Heart left ventricle (tissue), 16 donors: ENCODE measurements at places on chromosomes 6 and 20.

GRCh38 chr20:54257071-54257816 lies 49.4 kb downstream of the PFDN4 start:
- DNase-seq: no peak

DNA sequence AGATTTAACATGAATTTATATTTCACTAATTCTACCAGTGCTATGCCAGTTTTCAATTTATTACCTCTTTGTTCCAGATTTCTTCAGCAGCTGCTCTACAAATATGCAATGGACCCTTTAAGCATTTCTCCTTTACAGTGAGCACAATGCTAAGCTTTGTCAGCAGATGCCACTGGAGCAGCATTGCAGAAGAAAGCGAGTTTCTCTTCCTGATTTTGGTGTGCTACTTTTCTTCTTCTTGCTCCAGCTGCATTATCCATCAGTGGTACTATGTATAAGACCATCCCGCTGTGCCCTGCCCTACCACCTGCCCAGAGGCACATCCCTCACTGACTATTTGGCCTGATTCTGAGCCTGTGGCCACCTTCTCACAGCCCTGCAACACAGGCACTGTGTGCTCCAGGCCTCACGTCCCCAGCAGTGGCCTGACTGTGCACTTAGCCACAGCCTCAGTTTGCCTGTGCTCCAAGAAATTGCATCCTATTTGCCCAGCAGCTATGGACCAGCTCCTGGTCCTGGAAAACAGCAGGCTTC lies 84.1 kb downstream of the TNFAIP3 start:
- no peak for DNase-seq

DNA sequence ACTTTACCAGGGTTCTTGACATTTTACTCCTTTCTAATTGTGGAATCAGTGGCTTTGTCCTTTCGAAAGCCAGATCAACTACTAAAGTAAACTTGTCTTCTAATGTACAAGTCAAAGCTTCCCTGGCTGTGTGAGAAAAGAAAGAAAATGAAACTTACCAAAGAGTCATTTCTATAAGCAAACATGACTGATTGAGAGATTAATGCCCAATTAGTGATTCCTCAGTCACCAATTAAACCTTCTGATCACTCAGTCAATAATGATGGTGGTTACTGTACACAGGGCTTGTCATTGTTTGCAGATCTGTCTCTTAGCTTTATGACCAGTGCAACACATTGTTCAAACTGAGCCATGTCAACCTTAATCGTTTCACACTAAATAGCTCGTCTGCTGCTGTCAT lies 1168.4 kb upstream of the CITED2 start:
- DNase-seq: no peak

DNA sequence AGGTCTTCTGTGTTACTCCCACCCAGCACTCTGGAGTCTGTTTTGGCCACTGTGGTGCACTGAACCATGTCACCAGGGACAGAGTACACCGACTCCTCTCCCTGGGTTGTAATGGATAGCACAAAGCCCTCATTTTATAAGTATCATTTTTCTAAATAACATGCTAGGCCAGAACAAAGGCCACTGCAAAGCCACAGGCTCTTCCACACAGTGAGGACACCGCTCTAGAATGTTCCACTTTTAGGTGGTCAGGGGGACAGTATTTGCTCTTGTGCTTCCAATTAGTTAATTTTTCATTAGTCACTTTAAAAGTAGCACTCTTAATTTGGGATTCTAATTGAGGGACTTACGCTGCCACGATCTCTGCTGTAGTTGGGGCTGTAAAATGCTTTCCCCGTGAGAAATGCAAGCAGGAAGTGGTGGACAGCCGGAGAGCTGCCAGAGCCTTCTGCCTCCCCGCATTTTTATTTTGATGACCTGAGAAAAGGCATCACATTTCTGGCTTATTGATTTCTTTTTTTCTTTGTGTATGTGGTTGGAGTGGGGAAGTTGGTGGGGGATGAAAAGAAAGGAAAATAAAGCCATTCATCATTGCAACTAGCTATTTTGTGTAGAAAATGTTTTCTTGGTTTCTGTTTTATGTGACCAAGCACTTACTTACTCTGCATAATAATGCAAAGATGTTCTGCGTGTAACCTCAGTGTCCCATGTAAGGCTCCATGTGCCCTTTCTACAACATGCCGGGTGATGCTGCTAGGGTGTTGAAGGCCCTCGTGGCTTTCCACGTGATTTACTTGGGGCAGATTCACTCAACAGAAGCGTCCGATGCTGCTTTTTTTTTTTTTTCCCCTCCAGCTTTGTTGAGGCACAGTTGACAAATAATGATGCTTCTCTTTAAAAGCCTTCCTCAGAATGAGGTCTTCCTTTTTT lies 195.9 kb downstream of the SASH1 start:
- DNase-seq: no peak

- no peak for DNase-seq
Observed at GRCh38 chr20:310645-311044, 13.3 kb downstream of the ZCCHC3 start.

GRCh38 chr20:51727872-51728271 lies 40.3 kb downstream of the ATP9A start:
- no peak for DNase-seq

DNA sequence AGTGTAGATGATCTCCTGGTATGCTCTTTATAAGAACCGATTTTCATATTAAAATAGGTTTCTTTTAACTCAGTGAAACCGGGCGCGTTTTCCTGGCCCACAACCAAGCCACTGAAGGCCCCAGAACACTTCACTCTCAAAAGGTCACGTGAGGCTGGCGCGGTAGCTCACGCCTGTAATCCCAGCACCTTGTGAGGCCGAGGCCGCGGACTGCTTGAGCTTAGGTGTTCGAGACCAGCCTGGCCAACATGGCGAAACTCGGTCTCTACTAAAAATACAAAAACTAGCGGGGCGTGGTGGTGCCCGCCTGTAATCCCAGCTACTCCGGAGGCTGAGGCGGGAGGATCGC lies 402 bp upstream of the TAF8 start:
- DNase-seq: peak; percentile 37

DNA sequence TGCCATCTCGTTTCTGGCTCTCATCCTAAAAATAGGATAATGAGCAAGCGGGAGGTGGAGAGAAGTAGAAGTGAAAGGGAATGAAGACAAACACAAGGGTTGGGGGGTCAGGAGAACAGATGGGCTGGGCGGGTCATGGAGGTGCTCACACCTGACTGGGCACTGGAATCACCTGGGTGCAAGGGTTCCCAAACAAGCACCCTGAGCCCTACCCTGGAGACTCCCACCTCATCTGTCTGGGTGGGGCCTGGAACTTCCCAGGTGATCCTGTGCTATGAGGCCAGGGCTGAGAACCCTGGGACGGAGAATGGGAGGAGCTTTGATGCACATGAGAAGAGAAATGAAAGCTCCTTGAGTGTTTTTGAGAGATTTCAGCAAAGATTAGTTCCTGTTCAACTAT lies 223.6 kb downstream of the ANKRD60 start:
- DNase-seq: no peak

GRCh38 chr6:112603726-112604125 lies 256.6 kb downstream of the RFPL4B start:
- no peak for DNase-seq

DNA sequence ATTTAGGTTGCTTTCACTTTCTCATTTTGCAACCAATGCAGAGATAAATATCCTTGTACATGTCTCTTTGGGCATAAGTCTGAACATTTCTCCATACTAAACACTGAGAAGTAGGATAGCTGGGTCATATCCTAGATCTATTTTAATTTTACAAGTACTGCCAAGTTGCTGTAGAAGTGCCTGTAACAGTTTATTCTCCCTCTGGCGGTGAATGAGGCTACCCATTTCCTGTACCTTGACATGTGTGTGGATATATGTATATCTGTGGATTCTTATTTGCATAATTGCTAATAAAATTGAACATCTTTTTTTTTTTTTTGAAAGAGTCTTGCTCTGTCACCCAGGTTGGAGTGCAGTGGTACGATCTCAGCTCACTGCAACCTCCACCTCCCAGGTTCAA lies 48.0 kb upstream of the PNRC1 start:
- DNase-seq: no peak

DNA sequence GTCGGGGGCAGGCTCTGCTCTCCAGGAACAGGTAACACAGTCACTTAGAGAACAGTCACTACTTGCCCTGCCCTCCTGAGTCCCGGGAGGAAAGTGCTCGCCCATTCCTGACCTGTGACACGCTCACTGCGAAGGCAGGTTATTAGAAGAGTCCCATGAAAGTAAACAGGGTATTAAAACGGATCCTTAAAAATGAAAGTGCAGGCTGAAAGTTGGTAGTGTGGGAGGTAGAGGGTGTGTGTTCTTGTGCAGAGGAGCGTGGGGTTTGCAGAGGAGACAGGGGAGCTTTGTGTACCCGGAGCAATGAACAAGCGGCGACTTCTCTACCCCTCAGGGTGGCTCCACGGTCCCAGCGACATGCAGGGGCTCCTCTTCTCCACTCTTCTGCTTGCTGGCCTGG lies at the start of gene CCN6:
Gene CCN6, plus strand, starts transcription at position 104 of the 400 bp plus-strand sequence. Its CDS starts 254 bp downstream, at position 358.
- DNase-seq: no peak

GRCh38 chr6:9532621-9533557 lies 882.0 kb downstream of the TFAP2A start:
- DNase-seq: no peak

DNA sequence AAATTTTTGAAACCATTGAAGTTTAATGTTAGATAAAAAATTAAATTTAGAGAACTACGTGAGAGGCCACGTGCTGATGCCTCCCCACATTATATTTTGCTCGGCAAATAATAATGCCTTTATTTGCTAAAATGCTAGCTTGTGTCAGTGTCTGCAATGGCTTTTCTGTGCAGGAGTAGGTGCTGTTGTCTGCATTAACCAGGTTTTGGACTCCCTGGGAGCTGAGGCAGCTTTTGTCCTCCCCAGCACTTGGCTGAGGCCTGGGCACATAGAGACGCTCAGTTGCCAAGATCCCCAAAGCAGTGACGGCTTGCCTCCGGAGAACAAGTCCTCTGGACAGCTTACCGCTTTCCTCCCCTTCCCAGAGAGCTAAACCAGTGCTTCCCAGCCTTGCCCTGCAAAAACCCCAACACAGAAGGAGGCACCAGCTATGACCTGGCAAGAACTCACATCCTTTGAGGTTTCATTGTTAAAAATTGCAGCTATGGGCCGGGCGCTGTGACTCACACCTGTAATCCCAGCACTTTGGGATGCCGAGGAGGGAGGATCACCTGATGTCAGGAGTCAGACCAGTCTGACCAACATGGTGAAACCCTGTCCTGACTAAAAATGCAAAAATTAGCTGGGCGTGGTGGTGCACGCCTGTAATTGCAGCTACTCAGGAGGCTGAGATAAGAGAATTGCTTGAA lies 59.9 kb downstream of the KAT14 start:
- DNase-seq: no peak

DNA sequence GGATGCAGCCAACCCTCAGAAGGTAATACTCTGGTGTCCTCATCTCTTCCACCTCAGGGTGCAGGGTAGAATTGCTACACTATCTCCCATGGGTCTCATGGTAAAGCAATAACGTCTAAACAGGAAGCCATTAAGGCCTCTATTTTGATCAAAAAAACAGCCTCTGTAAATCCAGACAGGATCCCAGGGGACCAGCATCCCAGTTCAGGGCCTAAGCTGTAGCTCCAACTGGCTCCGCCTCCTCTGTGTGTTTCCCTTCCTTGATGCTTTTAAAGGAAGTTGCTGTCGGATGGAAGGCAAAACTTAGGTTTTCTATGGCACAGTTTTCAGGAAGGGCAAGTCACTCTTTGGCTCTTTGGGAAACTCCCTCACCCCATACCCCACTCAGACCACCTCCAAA lies 222.0 kb downstream of the MAFB start:
- DNase-seq: no peak
